ENCODE measurements at places on chromosomes 12 and 14. TPM values are rescaled to one million over a fixed set of nuclear protein-coding genes. Genes with fewer than 3 reads are reported as not detected.

Gene SIRT4
- total RNA-seq, result 0.98 TPM

Gene GRIP1
- total RNA-seq, result 2.9 TPM

Gene ENDOU
- total RNA-seq, result 0.98 TPM

Gene C12orf60
- 1.4 TPM for total RNA-seq

Gene LRRC10
- not detected for total RNA-seq

- no peak overlapping the region for H3K4me3 ChIP-seq
- no peaks in the 10 kb centered on the region for H3K4me1 ChIP-seq
- no peak for DNase-seq
- no peaks in the 10 kb centered on the region for H3K36me3 ChIP-seq
- H3K27me3 ChIP-seq, result no peaks in the 10 kb centered on the region
Observed at GRCh38 chr12:67358781-67359338, 89.7 kb downstream of the CAND1 start.

- no peaks in the 10 kb centered on the region for H3K36me3 ChIP-seq
- H3K4me1 ChIP-seq, result no peaks in the 10 kb centered on the region
- H3K27me3 ChIP-seq, result no peaks in the 10 kb centered on the region
- no peak overlapping the region for H3K4me3 ChIP-seq
Observed at GRCh38 chr12:108751821-108752220, 20.5 kb upstream of the CORO1C start.

- no peaks in the 10 kb centered on the region for H3K36me3 ChIP-seq
- H3K4me3 ChIP-seq, result no peak overlapping the region
- DNase-seq, result peak; percentile 27
- H3K4me1 ChIP-seq, result no peaks in the 10 kb centered on the region
- no peak overlapping the region for H3K27ac ChIP-seq
- no peaks in the 10 kb centered on the region for H3K27me3 ChIP-seq
Observed at GRCh38 chr12:233615-233968, 19.6 kb upstream of the SLC6A12 start.

DNA sequence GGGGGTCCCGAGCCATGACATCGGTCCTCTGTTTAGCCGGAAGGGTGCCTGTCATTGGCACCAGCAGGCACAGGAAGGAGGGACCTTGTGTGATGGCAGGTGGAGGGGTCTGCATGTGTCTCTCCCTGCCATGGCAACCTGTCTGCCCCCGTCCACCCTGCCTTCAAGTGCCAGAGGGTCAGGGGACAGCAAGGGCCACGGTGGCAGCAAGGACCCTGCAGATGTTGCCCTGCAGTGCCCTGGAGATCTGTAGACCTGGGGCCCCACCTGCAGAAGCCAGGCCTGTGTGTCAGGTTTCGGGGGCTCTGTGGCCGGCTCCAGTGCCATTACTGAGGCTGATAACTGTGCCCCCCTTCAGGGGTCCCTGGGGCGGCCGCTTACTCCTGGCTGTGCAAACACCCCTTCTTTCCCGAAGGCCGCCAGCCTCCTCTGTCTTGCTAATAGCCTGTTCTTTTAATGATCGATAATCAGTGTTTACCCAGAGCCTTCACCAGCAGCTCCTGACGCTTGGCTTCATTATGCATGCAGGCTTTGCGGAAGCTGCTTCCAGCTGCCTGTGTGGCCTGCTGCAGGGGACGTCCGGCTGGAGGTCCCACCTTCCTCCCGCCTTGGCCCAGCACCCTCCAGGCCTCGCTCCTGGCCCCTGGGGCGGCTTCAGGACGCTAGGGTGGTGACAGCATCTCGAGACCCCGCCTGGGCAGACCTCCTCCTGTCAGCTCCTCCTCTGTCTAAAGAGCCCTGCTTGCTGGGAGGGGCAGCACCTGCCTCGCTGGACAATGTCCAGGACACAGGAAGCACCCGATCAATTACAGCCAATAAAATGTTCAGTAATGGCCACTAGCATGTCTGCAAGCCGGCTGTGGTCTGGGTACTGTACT is 153.0 kb downstream of the KIF26A start:
- no peak for DNase-seq
- H3K4me3 ChIP-seq, result no peak overlapping the region
- H3K4me1 ChIP-seq, result no peaks in the 10 kb centered on the region

- H3K36me3 ChIP-seq, result no peaks in the 10 kb centered on the region
- no peaks in the 10 kb centered on the region for H3K27me3 ChIP-seq
- no peak for DNase-seq
- H3K4me3 ChIP-seq, result peak overlapping the region; percentile 93
Observed at GRCh38 chr14:74882103-74882920, 596 bp downstream of the DLST start.

- no peak for DNase-seq
- H3K4me3 ChIP-seq, result no peak overlapping the region
- peak overlapping the region; percentile 72 for H3K27ac ChIP-seq
- peaks cover 4% of the 10 kb centered on the region for H3K4me1 ChIP-seq
- H3K36me3 ChIP-seq, result no peaks in the 10 kb centered on the region
- H3K27me3 ChIP-seq, result no peaks in the 10 kb centered on the region
Observed at GRCh38 chr12:108825201-108825950, 32.0 kb downstream of the SSH1 start.

DNA sequence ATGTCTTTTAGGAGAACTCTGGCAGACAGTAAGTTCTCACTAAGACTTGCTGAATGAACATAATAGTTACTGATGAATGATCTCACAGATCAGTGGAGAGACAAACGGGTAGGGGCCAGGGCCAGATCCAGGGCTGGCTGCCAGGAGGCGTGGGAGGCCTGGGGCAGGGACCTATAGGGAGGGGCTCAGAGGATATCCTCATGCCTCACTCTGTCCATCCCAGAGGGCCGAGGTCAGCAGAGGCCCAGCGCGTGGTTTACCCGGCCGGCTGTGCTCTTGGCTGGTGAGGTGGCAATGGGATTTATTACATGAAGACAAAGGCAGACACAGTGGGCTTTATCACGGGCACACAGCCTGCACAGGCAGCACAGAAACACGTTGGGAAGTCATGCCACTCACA is 85.4 kb downstream of the CHGA start:
- no peak overlapping the region for H3K4me3 ChIP-seq
- no peaks in the 10 kb centered on the region for H3K36me3 ChIP-seq
- H3K27me3 ChIP-seq, result no peaks in the 10 kb centered on the region
- no peak overlapping the region for H3K27ac ChIP-seq

- no peak overlapping the region for H3K4me3 ChIP-seq
- no peak overlapping the region for H3K27ac ChIP-seq
- no peaks in the 10 kb centered on the region for H3K27me3 ChIP-seq
- no peaks in the 10 kb centered on the region for H3K36me3 ChIP-seq
Observed at GRCh38 chr14:83757916-83758315, 1772.0 kb upstream of the FLRT2 start.

DNA sequence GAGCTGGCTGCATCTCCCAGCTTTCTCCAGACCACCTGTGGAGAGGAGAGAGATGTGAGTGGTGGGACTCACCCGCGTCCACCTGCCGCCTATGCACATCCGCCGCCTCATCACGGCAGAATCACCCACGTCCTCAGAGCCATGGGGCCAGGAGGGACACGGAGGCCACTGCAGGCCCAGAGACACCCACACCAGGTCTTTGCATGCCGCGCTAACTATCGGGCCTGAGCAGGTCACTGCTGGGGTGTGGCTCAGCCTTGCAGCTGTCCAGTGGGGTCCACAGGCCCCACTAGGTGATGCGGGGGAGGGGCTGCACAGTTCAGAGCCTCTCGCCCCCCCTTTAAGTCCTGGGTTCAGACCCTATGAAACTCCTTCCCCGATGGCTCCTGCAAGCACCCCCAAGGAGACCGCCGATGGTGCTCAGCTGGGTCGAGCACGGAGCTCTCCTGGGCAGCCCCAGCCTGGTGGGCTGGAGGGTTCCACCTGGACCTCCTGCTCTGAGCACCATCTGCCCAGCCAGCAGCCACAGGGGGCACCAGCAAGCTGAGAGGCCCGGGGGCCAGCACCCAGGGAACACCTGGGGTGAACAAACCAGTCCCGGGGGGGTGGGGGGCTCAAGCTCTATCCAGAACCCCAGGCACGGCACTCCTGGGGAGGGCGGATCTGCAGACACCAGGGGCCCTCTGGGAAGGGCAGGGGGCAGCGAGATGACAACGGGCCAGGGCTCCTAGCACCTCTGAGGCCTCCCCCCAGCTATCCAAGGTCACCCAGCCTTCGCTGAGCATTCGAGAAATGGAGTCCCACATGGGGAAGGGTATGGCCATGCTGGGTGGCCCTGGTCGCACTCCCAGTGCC is 34.3 kb downstream of the CCNK start:
- no peak overlapping the region for H3K4me3 ChIP-seq
- no peak for DNase-seq
- H3K27ac ChIP-seq, result no peak overlapping the region
- no peaks in the 10 kb centered on the region for H3K36me3 ChIP-seq
- no peaks in the 10 kb centered on the region for H3K4me1 ChIP-seq

- no peak overlapping the region for H3K27ac ChIP-seq
- H3K36me3 ChIP-seq, result no peaks in the 10 kb centered on the region
- no peak for DNase-seq
- H3K27me3 ChIP-seq, result no peaks in the 10 kb centered on the region
Observed at GRCh38 chr12:106147956-106148355, 9.2 kb upstream of the NUAK1 start.

- H3K27me3 ChIP-seq, result peaks cover 24% of the 10 kb centered on the region
- no peak overlapping the region for H3K4me3 ChIP-seq
- H3K36me3 ChIP-seq, result no peaks in the 10 kb centered on the region
- no peak for DNase-seq
- H3K27ac ChIP-seq, result no peak overlapping the region
Observed at GRCh38 chr14:100653409-100653808, 66.2 kb upstream of the BEGAIN start.

GRCh38 chr14:75724414-75725204 is 63.6 kb downstream of the TTLL5 start:
- H3K27me3 ChIP-seq, result no peaks in the 10 kb centered on the region
- no peak overlapping the region for H3K4me3 ChIP-seq
- H3K36me3 ChIP-seq, result no peaks in the 10 kb centered on the region
- H3K27ac ChIP-seq, result peak overlapping the region; percentile 27
- no peaks in the 10 kb centered on the region for H3K4me1 ChIP-seq
- DNase-seq, result no peak

- H3K36me3 ChIP-seq, result no peaks in the 10 kb centered on the region
- no peak overlapping the region for H3K27ac ChIP-seq
- peaks cover 2% of the 10 kb centered on the region for H3K4me1 ChIP-seq
Observed at GRCh38 chr14:88960496-88960895, 136.0 kb downstream of the TTC8 start.

DNA sequence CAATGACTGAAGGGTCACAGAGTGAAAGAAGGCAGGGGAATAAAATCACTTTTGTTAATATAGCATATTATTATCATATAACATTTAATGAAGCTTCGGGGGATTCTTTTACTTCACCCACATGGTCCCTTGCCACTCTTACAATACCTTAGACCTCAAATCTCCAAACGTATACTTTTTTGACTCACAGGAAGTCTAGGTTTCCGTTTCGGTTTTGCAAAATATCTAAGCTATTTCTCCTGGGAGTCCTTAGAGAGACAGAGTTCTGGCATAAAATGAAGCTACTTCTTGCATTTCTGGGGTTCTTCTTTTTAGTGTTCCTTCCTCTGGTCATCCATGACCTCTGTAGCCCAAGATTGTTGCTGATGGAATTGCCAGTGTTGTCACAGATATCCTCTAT is 590.5 kb upstream of the ATP2B1 start:
- no peak overlapping the region for H3K27ac ChIP-seq
- no peaks in the 10 kb centered on the region for H3K4me1 ChIP-seq
- no peak overlapping the region for H3K4me3 ChIP-seq
- no peaks in the 10 kb centered on the region for H3K27me3 ChIP-seq

DNA sequence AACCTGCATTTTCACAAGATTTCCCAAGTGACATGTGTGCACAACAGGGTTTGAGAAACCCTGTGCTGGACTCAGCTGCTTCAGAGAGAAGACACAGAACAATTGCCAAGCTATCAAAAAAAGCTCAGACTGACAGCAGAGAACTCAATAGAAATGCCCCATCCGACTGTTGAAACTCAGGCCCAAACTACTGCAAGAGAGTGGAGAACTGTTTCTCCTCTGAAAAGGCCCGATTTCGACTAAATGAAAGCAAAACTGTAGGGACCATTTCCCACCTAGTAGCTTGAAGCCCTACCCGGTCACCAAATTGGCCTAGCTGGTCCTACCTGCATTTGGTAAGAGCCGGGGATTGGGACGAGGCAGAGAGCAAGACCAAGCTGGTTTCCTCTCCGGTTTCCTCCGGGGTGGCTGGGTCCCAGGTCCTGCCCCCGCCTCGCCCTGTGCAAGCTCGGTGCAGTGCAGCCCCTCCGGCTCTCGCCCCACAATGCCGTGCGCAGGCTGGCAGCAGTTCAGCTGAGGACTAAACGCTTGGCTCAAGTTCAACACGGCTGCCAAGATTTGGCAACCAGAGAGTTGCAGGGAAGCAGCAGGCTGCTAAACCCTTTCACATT is 1180.6 kb downstream of the VRK1 start:
- no peaks in the 10 kb centered on the region for H3K27me3 ChIP-seq
- peaks cover 6% of the 10 kb centered on the region for H3K4me1 ChIP-seq

GRCh38 chr12:124928095-124928911 is 13.9 kb upstream of the UBC start:
- no peaks in the 10 kb centered on the region for H3K27me3 ChIP-seq
- no peaks in the 10 kb centered on the region for H3K4me1 ChIP-seq
- peak overlapping the region; percentile 92 for H3K27ac ChIP-seq
- peak overlapping the region; percentile 68 for H3K4me3 ChIP-seq
- DNase-seq, result peak; percentile 81
- no peaks in the 10 kb centered on the region for H3K36me3 ChIP-seq

GRCh38 chr14:78652727-78653126 is 482.6 kb downstream of the NRXN3 start:
- no peak overlapping the region for H3K4me3 ChIP-seq
- H3K27me3 ChIP-seq, result no peaks in the 10 kb centered on the region
- H3K27ac ChIP-seq, result no peak overlapping the region
- no peaks in the 10 kb centered on the region for H3K36me3 ChIP-seq
- no peak for DNase-seq

DNA sequence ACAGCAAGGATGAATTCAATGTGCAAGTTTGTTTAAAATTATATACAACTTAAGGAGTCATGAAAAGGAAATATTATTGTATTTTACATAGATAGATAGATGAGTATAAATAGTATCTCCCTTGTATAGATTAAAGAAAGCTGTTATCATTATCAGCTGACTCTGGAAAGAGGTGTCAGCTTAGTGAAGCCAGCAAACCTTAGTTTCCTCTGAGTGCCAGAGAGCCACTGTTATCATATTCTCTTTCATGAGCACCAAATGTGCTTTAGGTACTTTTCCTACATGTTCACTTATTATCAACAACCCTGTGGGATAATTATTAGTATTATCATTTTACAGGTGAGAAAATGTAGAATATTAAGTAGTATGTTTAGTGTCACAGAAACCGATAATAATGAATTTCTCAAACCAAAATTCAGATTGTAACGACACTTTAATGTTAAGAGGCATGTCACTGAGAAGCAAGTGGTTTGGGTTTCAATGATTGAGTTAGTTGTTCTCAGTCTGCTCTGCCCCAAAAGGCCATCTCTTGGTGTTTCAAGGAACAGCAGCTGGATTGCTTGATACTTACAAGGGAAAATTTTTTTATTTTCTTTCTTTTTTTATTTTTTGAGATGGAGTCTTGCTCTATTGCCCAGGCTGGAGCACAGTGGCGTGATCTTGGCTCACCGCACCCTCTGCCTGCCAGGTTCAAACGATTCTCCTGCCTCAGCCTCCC is 53.7 kb downstream of the PLEKHA5 start:
- H3K4me3 ChIP-seq, result no peak overlapping the region
- H3K27me3 ChIP-seq, result no peaks in the 10 kb centered on the region
- no peak for DNase-seq
- no peak overlapping the region for H3K27ac ChIP-seq

Measured in breast epithelium (tissue), 4 donors.